GM12865 (cell line): ENCODE measurements at places on chromosomes 12 and 14.
A peak's percentile ranks its signal among the peaks of the same experiment; 100 is the strongest.

- no peak for DNase-seq
These were observed 62.5 kb upstream of the TMEM132D start for GRCh38 chr12:129966146-129966995.

GRCh38 chr14:76428611-76429010 is 52.7 kb downstream of the ESRRB start:
- no peak for DNase-seq

DNA sequence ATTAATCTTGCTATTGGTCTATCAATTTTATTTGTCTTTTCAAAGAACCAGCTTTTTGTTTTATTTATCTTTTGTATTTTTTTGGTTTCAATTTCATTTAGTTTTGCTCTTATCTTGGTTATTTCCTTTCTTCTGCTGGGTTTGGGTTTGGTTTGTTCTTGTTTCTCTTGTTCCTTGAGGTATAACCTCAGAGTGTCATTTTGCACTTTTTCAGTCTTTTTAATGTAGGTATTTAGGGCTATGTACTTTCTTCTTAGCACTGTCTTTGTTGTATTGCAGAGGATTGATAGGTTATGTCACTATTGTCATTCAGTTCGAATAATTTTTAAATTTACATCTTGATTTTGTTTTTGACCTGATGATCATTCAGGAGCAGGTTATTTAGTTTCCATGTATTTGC is 92.7 kb upstream of the DCD start:
- no peak for DNase-seq

DNA sequence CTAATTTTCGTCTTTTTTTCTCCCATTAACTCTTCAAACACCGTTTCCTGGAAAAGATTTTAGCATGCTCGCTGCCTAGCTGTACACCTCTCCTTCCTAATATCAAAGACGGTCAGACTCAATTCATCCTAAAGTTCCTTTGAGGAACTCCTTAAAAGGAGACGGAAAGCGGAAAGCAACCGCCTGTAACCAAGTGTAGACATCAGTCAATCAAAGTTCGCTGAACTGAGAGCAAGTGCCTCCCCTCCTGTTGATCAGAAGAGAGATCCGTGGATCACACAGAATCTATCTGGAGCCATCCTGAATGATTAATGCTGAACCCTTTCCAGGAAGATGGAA is 412 bp upstream of the TEP1 start:
- DNase-seq: peak; percentile 67

- no peak for DNase-seq
These were observed 52.3 kb upstream of the EGLN3 start for GRCh38 chr14:34003082-34003668.

DNA sequence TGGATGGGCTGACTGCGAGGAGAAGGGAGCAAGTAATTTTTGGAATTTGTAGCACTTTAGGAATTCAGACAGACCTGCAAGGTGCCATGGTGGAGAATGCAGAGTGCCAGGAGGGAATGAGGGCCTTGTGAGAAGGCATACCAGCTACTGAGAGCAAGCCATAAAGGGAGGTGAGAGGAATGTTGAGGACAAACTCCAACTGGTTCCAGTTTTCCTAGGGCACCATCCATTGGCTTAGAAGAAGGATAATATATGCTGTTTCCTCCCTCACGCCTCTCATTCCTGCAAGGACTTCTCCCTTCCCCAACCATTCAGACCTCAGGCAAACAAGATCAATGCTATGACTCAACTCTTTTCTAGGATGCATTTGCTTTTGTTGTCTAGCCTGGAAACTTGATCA is 11.2 kb upstream of the DAAM1 start:
- DNase-seq: no peak

DNA sequence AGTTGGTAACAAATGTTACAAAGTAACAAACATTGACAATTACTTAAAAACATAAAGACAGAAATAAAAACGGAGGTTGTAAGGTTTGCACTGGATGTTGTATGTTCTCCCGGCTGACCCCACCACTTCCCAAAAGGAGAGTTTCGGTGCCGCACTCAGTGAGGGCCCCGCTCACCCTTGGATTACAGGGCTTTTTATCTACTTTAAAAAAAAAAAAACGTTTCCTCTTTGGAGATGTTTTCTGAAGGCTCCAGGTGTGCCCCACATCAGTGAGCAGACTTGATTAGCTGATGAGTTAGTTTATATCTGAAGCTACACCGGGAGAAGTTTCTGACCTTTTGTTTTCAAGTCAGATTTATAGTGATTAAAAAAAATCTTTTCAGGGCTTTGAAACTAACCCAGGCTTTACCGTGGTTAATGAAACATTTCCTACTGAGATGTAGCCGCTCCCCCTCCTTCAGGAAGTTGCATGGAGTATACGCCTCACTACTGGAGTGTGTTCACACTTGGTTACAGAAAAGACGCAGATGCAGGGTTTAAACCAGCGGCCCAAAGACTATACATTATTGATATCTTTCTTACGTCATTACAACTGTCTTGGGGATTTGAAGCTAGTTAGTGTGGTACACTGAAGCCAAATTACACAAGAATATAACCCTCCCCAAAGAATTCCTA is 38.0 kb upstream of the BCL7A start:
- no peak for DNase-seq
